NCI-H1417 treated with DMSO at 0.1 percent for 48 hours (cell line): ENCODE measurements at places on chromosomes 5 and 9.

DNA sequence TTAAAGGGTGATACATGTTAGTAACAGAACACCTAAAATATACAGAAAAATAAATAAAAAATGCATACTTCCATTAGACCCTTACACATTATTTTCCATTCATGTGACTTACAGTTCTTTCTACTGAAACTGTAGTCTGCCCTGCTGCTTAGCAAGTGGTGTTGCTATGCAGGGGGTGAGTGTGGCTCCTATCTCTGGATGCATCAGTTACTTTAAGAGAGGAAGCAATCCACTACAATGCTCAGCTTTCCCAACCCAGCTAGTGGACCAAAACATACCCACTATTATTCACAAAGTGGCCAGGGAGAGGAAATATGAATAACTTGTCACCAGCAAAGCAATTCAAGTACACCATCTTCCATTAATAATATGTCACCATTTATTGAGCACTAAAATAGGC lies 121.8 kb downstream of the DOCK2 start:
- no peak for DNase-seq

- DNase-seq = no peak
These were observed 33.9 kb downstream of the HACD4 start for GRCh38 chr9:20997503-20998076.

GRCh38 chr9:74275872-74276508 lies 221.1 kb upstream of the RORB start:
- DNase-seq = no peak

GRCh38 chr5:136018814-136019783 lies 9.7 kb upstream of the TGFBI start:
- DNase-seq = no peak

DNA sequence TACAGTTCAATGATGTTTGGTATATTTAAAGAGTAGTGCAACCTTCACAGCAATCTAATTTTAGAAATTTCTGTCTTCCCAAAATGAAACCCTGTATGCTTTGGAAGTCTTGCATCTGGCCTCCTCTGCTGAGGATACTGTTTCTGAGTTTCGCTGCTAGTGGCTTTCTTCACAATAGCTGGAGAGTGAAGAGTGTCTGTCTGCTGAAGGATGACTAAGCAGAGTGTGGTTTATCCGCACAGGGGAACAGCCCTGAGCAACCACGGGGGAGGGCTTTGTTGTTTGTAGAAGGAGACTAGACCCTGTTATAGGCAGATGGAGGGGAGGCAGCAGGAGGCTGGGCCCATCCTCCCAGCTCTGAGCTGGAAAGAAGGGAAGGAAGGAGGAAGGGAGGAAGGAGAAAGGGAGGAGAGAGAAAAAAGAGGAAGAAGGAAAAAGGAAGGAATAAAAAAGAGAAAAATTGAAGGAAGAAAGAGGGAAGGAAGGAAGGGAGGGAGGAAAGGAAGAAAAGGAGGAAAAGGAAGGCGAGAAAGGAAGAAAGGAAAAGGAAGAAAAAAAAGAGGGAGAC lies 10.5 kb upstream of the IRX2 start:
- DNase-seq = no peak

DNA sequence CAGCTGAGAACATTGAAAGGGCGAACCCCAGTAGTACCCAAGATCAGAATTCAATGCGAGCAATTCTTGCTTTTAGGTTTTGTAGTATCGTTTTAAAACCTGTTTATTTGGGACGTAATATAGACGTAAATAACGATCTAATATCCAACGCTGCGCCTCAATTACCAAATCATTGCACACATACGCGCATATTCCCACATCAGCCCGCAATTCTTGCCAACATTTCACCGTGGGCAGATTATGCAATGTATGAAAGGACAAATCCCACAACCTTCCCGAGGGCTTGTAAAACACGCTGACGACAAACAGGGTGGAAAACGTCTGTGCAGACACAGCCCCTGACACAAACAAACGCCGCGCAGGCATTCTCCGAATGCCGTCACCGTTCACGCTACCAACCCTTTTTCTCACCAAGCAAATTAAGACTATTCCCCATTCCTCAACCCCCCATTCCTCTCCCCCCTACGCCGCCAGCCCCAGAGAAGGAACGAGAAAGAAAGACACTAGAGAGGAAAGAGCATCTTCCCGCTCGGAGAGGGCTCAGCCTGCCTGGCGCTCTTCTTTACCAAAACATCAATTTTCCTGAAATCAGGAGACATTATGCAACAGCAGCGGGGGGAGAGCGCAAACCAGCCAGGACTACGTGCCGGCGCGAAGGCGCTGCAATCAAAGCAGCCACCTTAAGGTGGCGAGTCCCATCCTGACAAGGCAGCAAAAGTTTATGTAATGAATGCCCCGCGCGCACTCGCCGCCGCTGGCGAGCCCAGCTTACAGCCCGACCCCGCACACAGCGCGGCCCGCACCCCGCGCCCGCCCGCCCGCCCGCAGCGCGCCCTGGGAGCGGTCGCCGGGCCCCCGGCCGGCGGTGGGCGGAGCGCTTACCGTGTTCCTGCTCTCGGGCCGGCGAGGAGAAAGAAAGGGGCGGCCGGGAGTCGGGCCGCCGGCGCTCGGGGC lies 597 bp downstream of the NFIL3 start:
- DNase-seq = no peak

DNA sequence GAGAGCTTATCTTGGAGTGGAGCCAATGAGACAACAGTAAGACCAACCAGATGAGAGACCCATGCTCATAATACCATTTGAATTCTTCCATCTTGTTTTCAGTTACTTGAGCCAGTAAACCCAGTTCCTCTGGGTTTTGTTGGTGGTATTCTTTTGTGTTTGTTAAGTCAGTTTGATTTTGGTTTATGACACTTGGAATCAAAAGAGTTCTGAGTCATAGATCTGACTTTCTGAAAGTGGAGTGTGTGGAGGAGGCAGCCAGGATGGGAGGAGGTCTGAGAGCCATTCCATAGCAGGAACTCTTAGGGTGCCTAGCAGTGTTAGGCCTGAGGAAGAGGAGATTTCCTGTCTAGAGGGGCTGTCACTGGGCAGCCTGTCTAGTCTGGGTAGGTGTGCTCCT lies 24.6 kb upstream of the PANK3 start:
- DNase-seq = no peak
